ENCODE measurements at places on chromosomes 4 and X. TPM values are rescaled to one million over a fixed set of nuclear protein-coding genes. Genes with fewer than 3 reads are reported as not detected.

TXK gene
- 0.60 TPM for total RNA-seq

OPN1MW2 gene
- not detected for total RNA-seq

GRCh38 chr4:76659103-76659490 lies 224.1 kb downstream of the SHROOM3 start:
- no peak for DNase-seq

DNA sequence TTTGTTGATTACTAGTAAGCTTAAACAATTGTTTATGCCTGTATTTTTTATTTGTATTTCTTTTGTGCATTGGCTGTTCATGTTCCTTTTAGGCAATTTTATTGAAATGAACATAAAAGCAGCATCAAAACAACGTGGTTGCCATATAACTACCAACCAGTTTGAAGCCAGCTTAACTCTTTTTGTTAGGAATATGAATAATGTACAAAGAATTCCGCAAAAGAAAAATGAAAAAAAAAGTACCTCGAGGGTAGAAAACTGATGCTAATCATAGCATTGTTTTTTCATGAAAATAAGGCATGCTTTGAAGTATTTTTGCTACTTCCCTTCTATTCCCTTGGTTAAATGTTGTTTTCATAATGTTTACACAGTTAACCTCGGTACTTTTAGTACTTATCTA lies 1024.0 kb upstream of the SLIT2 start:
- no peak for DNase-seq

DNA sequence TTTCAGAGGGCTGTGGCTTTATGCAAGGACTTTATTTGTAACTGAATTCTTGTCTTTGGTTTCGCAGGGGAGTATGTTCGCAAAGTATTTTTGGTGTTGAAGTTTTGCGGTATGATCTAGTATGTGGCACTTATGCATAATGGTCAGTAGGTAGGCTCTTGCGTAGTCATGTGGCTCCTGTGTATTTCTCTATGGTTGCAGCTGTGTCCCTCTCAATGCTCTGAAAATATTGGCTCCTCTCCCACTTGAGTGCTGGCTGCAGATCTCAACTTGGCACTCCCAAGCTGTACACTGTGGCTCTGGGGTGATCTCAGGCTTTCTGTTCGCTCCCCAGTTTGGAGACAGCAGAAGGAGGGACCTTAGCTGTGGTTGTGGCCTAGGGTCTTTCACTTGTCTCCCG lies 24.8 kb downstream of the ARMCX5 start:
- DNase-seq = no peak

- no peak for DNase-seq
These were observed 8.8 kb downstream of the ACSL1 start for GRCh38 chr4:184816962-184817361.

DNA sequence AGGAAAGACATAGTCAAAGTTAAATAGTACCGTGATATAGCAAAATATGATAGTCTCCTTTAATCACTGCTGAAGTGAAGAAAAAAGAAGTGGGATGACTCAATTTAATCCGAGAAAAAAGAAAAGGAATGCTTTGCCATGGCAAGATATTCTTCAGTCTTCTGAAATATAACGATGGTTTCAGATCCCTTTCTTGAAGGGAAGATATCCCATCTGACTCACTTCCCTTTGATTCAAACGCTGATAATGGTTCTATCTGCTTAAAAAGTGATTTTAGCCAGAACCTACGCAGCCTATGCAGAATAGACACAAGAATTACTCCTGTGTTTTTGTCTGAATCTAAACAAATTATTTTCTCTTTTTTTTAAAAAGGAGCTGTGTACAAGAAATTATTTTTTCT lies 68.1 kb upstream of the FTHL17 start:
- DNase-seq = no peak
